Suppressor macrophage treated with lipopolysaccharide for 1 hour (primary cell): ENCODE measurements at places on chromosomes 4 and X.
A peak's percentile ranks its signal among the peaks of the same experiment; 100 is the strongest.

DNA sequence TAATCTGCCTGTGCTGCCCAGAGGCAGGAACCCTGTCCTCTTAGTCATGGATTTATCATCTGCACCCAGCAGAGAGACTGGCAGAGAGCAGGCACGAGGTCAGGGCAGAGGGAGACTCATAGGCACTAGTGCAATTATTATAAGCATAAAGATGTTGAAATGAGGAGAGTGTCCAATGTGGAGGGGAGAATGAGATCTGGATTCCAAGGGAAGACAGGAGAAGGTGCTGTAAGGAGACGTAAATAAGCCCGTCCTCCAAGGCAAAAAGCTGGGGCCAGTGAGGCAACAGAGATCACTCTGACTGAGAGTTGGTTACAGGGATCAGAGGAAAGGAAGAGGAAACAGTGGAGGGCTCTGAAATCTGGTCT, 406.2 kb downstream of the MAPK10 start:
- peak; percentile 42 for DNase-seq

DNA sequence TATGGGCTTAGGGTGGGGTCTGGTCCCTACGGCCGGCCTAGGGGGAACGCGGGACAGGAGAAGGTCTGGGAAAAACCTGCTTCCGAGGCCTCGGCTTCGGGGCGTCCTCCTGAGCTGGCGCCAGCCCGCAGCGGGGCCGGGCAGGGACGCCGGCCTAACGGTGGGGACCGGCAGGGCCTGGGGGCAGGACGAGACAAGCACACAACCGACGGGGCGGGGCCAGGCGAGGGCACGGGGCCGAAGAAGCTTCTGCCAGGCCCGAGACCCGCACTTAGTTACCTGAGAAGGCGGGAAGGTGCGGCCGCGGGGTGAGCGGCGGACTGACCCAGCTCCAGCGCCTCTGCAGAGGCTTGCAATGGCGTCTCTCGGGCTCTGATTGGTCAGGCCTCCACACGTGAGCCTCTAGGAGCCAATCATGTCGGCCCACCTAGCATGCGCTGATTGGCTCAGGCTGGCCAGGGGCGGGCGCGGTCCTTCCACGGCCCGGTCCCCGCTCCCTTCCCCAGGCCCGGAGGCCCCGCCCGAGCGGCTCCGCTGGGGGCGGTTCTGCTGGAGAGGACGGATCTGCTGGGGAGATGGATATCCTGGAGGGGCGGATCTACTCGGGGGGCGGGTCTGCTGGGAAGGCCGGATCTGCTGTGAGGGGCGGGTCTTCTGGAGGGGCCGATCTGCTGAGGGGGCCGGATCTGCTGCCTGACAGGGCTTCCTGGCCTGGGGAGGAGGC, 44.3 kb downstream of the CPLX1 start:
- DNase-seq, result peak; percentile 99

DNA sequence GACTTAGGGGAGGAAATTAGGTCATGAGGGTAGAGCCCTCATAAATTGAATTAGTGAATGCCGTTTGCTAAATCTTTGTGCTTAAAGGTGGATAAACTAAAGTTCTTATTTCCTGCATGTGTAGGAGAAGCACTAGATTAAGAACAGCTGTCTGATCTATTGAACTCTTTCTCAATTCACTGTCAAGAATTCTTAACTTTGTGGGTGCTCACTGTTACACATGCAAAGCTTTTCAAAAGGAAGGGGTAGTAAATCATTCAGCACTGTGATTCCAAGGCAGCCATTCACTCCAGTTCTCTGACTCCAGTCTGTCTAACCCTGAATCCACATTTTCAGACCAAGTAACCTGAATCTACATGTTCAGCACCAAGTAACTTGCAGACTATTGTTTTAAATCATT, 1520.1 kb downstream of the PCDH18 start:
- no peak for DNase-seq

DNA sequence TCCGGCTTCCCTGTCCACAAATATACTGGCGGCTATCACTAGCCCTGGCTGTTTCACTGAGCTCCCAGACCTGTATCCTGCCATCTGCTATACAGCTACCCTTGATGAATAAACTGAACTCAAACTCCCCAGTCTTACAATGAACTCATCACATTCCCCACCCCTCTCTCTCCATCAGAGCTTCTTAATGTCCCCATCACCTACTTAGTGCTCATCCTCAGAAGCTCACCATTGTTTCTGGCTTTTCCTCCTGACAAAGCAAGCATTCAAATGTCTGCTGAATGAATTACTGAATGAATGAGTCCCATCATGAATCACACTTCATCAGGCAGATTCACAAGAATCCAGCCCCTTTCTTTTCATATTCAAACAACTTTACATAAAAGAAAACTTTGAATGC, 5.7 kb upstream of the DGAT2L6 start:
- DNase-seq, result no peak

GRCh38 chr4:752196-752861, 46.7 kb downstream of the PCGF3 start:
- DNase-seq, result no peak

DNA sequence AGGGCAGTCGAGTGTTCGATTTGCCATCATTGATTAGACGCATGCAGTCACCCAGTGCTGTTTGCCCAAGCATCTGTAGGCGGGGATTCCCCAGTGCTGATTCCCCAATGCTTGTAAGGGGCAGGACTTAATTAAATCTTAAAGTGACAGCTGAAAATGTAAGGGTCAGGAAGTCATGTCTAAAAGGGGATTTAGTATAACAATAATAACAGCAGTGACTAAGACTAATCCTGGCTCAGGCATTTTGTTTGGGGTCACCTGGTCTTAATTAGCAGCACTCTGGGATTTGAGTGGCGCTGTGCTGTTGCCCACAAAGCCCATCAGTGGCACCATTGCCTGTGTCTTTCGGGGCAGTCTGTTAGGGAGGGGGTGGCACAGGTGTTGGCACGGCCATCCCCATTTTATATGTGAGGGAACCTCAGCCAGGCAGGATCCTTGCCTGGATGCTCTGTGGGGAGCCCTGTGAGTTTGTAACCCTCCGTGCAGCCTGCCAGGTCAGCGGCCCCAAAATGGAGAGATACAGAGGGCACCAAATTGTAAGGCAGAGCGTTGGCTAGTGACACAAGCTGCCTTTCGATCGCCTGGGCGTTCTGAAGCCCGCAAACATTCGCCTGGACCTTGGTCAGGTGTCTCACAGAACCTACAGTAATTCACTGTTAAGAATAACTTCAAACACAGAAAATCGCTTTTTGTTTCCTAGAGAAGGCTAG, 146.7 kb downstream of the TBL1X start:
- no peak for DNase-seq
